ENCODE measurements at places on chromosomes 6 and 20.

DNA sequence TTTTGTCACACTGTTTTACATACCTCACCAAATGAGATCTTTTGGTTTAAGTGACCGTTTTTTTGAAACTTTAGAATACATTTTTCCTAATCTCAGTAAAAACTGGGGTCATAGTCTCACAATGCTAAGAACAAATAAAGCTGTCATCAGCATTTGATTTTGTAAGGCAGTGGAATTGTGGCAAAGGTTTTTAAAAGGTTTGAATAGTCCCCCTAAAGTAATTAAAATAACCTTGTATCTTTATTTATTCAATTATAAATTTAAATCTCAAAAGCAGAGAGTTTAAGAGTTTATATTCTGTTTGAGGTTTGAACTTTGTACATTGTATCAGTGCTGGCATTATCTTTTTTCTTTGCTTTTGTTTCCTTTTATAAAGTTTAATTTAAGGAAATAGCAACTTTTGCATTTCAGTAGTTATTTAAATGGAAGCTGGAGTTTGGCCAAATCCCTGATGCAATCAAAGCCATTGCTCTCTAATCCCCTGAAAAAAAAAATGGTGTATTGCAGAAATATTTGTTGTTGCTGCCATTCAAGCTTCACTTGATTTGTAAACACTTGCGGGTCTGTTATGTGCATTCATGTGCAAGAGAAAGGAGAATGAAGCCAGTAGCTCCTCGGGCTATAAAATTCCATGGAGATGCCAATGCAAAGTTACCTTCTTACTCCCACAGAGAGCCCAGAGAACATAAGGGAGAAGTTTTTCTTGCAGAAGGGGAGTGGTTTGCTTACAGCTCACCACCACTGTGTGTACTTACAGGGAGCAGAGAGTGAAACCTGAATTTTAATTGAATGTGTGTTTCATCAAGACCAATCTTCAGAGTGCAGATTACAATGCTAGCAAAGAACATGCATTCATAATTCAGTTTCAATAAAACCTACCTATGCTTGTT is 391.8 kb downstream of the ARHGAP18 start:
- DNase-seq, result no peak

DNA sequence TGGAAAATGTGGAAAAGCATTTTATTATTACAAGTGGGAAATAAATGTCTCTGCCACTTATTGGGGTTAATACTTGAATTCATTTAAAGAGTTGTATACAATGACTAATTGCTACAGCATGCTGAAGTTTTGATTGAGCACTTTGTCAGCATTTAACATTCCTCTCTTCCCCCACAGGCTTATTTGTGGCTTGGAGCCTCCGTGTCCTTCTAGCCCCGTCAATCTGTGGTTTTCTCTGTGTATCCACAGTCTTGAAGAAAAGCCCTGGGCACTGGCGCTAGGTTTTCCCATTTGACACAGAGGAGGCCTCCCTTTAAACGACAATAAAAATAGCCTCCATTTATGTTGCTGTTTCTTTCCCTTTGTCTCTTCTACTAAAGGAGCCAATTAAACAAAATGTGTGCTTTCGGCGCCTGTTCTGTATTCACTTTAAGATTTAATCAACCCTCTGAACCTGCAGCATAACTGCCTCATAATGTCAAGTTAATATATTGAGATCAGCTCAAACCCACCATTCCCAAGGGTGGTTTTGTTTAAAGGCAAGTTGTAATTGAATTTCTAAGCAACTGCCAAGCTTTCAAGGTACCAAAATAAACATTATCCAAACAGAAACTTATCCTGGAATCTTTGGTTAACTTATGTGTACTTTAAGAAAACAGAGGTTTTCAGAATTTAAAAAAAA is 326.6 kb upstream of the RNF24 start:
- DNase-seq, result no peak

DNA sequence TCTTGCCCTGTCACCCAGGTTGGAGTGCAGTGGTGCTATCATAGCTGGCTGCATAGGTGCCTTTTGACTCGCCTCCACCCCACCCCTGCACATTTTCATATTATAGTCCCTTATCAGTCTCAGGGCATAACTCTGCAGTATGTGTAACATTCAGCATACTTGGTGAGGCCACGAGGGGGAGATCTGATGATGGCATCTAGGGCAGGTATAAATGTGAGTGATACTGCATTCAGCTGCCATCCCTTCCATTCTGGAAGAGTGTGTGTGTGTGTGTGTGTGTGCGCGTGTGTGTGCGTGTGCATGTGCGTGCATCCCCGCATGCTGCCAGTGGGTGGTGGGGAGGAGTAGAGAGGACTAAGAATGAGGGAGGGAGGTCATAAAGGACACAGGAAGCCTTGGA is 81.4 kb downstream of the JARID2 start:
- DNase-seq, result no peak

DNA sequence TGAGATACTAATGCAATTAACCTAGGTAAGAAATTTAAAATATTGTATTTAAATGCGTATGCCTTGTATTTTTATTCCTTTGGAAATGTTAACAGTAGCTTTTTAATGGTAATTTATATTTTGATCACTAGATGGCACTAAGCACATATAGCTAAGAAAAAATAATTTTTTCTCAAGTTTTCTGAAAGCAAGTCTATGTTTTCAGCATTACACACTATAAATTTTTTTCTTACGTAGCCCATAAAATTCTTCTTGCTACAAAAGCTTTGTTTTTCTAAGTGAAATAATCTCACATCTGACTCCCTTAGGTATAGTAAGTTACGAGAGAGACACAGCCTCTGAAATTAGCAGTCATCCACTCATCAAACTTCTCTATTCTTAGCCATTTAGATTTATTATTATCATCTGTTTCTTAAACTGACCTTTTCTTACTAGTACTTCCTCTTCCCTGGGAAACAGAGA is 35.7 kb downstream of the TSPYL4 start:
- peak; percentile 32 for DNase-seq

DNA sequence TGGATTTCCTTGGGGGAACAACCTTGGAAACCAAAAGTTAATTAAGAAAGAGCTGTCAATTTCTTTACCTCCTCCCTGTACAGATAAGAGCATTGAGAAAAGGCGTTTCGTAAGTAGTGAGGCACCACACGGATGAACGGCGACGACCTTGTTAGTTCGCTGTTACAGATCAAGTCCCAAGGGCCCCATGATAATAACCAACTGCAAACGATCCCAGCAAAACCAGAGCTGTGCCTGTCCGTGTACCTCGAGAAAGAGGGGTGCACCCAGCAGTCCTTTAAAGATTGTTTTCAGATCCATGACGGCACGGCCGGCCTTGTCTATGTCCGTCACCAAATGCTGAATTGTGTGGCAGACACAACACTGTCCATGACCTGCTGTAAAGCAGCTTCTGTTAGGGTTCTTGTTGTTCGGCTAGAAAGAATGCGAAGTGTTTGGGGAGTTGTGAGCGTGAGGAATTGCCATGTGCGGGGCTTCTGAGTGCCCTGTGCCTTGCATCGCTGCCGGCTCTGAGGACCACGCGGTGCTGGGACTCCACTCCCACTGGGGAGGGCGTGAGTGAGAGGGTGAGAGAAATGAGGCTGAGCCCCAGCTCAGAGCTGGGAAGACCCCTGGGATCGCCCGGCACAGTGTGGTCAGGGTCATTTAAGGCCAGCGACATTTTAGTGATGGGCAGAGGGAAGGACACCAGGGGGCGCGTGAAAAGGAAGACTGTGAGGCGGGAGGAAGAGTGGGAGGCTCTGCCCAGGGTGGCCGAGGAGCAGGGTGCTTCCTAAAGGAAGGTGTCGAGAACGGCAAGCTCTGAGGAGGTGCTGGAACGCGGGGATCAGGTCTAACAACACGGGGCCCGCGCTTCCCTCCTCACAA is 136.8 kb upstream of the RPS6KA2 start:
- DNase-seq, result no peak

DNA sequence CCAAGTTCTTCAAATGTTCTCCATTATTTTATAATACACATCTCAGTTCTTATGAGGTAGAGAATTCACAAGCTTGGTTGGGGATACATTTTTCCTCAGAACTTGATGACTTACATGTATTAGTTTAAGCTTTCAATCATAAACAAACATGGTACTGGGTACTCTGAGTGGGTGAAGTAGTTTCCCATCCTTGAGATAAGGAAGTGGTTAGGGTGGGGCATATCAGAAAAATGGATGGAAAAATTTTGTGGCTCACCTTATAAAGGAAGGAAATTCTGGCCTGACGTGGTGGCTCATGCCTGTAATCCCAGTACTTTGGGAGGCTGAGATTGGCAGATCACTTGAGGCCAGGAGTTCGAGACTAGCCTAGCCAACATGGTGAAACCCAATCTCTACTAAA is 52.0 kb downstream of the CD164 start:
- DNase-seq, result no peak

DNA sequence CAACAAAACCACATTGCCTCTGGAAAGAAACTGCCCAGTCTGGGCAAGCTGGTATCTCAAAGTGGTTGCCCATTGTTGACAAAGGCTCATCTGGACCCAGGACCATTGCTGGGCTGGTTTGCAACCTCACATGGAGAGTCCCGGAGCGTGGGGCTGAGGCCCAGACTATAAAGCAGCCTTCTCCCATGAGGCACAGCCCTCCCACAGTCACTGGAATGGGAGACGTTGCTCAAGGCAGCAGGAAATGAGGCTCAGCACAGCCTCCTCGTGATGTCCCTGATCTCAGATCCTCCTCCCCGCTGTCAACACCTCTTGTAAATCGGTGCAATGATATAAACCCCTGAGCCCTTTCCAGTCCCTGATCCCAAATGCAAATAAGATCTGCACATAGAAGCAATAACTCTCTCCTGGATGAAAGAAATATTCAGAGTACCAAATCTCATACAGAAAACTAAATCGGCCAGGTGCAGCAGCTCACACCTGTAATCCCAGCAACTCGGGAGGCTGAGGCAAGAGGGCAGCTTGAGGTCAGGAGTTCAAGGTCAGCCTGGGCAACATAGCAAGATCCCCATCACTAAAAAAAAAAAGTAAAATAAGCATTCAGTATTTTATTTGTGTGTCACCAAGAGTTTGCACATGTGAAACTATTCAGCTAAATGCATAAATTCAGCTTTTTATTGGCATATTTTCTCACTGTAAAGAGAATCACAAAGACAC is 103.0 kb upstream of the RREB1 start:
- DNase-seq, result no peak

DNA sequence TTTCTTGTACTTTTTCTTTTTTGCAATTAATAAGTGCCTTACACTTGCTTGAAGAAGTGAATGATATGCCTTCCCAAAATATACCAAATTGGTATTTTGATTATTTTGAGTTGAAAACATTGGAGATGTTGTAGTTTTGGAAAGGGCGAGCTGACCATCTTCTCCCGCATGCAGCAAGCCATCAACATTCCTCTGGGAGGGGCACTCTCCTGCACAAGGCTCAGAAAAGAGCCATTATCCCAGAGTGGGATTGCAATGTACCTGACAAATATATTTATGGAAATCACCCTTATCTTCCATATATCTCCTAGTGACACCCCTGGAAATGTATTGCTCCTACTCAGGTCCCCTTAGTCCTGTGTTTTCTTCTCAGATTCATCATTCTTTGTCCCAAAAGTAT is 22.8 kb upstream of the PNRC1 start:
- no peak for DNase-seq

DNA sequence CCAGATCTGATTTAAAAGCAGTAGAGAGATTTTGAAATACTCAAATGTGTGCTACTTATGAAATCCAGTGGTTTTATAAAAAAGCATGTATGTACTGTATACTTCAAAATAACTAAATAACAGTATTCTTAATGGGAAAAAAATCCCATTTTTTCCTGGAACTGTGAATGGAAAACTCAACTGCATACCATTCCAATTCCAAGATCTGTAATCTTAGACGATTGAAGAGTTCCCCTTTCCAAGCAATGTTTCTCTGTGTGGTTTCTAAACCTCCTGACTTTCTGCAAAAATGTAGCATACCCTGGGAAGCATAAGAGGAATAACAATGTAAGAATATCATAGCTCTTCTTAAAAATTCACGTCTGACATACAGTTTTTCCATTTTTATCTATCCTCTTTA is 40.3 kb upstream of the HIVEP2 start:
- DNase-seq, result no peak

Data from DMS79 treated with DMSO at 0.1 percent for 48 hours (cell line).